Anterior cingulate cortex (tissue), 58 donors: ENCODE measurements at places on chromosomes 6 and 20.

DNA sequence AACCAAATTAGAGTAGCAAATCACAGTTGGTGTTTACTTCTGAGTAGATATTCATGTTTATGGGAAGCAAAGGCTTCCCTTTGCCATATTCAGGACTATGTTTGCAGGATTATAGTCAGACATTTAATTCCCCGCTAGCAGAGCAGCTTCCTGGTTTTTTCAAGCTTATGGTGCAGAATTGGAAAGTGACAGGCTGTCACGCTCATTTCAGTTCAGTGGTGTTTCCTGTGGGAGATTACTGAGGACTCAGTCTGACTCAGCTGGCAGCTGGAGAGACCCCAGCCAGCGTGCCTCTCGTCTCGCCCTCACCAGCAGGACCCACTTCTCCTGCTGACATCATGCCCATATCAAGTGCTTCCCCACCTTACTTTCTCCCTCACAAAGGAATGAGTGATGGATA is 85.1 kb downstream of the LYRM2 start:
- no peak for DNase-seq

- no peak for DNase-seq
Observed at GRCh38 chr6:149470948-149471347, 13.9 kb downstream of the ZC3H12D start.

GRCh38 chr20:40262219-40262618 is 426.8 kb downstream of the MAFB start:
- DNase-seq: no peak

DNA sequence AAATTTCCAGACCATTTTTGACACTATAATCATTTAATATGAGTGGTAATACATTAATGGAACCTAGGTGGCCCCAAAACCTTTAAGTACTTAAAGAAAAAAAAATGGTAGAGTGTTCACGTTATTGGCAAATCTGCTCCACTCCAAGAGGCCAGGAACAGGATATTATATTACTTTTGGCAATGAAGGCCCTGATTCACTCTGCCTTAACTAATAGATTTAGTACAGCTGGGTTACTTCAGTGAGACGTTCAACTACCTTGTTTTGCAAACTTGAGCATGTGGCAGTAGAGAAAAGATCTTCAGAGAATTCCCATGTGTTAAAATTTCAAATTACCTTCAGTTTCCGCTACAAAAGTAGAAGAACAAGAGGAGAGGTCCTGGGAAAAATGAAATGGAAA is 12.8 kb downstream of the ADNP start:
- DNase-seq: no peak

GRCh38 chr6:87832025-87832825 is 130.2 kb upstream of the AKIRIN2 start:
- no peak for DNase-seq

DNA sequence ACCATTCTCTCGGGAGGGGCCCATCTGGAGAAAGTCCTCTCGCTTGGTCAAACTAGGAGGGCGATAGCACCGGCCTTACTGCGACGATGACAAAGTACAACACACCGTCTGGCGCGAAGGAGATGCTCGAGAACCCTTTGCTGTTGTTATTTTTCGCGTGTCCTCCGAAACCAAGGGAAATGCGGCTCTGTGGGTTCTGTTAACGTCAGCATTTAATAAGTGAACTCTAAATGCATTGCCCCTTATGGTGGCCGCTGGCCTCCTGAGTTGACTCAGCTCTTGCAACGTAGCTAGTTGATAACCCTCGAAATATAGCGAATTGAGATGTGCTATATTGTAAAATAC is 577 bp upstream of the SCAND1 start:
- DNase-seq: no peak

- no peak for DNase-seq
Observed at GRCh38 chr6:168120390-168121302, 41.6 kb upstream of the FRMD1 start.

GRCh38 chr20:44932916-44933315 is 23.1 kb downstream of the PABPC1L start:
- no peak for DNase-seq

- no peak for DNase-seq
Observed at GRCh38 chr6:12479881-12480280, 189.7 kb downstream of the EDN1 start.

DNA sequence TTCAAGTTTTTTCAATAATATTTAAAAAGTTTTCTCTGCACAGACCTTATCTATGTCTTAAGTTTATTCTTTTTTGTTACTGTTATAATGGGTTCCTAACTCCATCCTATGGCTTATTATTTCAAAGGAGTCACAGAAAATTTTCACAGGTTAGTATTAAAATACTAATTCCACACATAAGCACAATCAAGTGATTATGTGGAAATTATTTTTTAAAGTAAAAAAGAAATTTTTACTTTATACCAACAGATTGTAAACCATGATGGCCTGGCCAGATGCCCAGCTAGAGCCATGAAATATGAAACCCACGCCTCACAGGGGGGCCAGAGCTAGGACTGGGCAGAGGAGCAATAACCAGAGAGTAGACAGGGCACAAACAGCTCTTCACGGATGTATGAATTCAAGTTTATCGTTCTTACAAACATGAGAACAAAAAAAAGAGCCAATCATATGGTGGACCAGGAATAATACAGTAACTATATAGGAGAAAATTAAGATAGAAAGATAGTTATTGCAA is 34.0 kb downstream of the NUDT3 start:
- no peak for DNase-seq

DNA sequence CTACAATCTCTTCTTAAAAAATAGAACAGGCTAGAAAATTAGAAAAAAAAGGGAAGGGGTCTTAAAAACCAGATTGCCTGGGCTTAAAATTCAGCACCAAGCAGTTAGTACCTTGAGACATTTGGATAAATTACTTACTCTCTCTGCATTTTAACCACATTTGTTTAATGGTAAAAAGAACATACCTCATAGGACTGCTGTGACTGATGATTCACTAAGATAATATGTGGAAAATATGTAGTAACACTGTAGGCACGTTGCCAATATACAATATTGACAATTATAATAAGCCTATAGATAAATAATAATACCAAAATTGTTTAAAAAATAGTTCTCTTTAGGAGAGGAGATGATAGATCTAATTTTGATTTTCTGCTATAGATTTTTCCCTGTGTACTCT is 750.4 kb downstream of the TENT5A start:
- no peak for DNase-seq

GRCh38 chr6:36428911-36429310 is 13.7 kb downstream of the PXT1 start:
- no peak for DNase-seq

DNA sequence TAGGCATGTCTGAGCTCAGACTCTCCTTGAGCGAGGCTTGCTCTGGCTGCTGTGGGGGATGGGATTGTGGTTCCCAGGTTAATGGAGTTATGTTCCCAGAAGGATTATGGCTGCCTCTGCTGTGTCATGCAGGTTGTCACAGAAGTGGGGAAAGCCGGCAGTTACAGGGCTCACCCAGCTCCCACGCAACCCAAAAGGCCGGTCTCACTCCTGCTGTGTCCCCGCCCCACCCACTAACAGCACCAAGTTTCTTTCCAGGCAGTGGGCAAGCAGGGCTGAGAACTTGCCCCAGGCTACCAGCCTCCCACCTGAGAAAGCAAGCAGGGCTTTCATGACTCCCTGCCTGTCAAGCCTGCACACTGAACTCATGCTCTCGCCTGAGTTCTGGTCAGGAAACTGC is 750.5 kb downstream of the FRK start:
- DNase-seq: no peak

DNA sequence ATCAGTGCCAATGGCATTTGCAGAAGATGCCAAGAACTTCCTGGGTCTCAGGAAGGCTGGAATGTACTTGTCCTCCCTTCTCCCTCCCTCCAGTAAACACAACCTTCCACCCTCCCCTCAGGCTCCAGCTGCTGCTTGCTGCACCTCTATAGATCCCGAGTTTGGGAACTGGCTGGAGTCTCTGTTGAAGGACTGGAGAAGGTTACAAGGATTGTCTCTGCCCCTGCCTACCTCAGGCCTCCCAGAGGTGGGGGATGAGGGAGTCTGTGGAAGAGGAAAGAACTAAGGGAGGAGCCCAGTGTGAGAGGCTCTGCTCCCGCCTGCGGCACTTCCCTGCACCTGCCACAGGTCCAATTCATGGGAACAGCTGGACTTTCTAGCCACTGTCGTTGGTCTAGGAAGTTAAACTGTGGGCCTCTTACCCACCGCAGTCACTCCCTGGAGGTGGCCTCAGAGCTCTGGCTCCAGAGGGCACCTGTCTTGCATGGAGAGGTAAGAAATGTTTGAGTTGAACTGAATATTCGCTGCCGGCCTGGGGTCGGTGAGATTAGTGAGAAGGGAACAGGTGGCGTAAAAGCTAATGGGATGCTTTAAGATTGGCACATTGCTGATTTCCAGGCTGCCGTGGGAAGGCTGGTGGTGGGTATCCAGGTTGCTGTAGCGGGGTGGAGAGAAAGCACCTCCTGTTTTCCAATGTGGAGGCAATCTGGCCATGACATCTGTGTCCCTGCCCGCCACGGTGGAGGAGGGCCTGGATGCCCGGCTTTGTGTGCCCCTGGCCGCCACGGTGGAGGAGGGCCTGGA is 54.3 kb downstream of the PPP1R14C start:
- DNase-seq: no peak

DNA sequence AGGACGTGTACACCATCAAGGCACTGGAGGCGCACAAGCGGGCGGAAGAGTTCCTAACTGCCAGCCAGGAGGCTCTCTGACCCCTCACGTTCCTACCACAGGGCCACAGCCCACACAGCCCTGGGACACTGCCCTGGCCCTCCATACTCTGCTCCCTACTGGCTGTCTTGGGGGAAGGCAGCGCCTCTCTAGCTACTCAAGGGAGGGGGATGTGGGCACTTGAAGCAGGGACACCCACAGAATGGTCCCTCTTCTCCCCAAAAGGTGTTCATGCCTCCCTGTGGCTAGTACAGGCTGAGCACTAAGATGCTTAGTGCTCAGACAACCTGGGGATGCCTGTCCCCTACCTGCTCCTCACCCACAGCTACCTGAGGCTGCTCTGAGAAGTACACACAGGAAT is 2.5 kb downstream of the MEA1 start:
- DNase-seq: no peak

DNA sequence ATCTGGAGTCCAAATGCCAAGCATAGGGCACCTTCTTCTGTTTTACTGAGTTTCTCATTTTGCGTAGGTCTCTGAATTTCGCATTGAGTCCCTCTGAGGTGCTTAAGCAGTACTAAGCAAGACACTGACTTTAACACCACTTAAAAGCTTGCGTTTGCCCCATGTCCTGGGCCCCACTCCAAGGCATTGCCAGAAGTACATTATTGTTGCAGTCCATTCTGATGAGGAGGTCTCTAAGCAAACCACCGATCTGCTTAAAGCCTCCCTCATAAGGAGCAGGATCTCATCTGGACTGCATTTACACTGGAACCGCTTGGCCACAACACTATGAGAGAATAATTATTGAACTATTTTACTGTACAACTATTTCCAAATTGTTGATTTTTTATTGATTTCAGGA is 16.3 kb downstream of the BMP2 start:
- no peak for DNase-seq

GRCh38 chr20:33773412-33774089 is 37.6 kb upstream of the CHMP4B start:
- DNase-seq: no peak

DNA sequence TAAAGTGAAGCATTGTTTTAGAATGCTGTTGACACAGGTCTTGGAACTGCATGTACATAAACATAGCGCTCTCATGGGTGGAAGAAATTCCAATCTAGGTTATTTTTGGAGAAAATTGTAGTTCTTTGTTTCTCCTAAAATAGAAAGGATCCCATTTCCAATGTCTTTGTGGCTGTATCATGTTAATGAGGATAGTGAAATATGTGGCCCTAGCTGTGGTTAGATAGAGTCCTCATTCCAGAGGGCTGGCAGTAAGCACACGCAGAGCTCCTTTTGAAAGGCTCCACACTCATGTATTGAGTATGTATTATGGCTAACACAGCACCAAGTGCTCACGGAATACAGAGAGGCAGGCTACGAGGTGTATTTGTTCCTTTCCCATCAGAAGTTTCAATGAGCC is 60.9 kb downstream of the SNRNP48 start:
- no peak for DNase-seq

- DNase-seq: no peak
Observed at GRCh38 chr6:137787016-137787415, 80.0 kb upstream of the TNFAIP3 start.

GRCh38 chr6:115896538-115897129 is 164.1 kb downstream of the FRK start:
- DNase-seq: no peak

DNA sequence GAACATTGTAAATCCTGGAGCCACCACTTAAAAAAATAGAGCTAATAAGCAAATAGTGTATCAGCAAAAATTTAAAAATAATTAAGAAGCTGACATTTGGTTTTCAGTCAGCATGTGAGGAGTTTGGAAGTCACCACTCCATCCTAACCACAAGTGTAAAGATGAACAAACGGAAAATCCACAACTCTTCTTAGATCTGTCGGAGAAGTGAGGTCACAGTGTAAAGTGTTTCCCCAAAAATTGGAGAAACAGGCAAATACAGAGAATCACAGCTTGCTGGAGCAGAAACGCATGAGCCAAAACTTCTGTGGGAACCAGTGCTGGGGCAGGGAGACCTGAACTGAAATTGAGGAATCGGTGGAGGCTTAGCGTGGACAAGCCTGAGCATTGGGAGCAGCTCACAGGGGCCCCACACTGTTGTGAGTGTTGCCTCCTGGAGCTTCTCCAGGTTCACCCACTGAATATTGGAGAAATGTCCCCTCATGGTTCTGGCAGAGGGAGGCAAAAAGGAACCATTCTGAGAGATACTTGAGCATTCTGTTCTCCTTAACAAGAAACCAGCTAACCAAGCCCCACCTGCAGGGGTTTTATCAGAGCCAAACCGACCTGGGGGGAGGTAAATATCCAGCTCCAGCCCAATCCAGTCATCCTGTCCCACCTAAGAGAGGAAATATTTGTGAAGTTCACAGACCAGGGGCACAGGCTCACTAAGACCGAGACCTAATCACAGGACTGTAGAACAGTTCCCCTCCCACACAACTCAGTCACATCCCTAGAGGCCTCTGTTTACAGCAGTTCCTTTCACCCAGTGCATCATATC is 192.0 kb downstream of the ERMARD start:
- DNase-seq: no peak

DNA sequence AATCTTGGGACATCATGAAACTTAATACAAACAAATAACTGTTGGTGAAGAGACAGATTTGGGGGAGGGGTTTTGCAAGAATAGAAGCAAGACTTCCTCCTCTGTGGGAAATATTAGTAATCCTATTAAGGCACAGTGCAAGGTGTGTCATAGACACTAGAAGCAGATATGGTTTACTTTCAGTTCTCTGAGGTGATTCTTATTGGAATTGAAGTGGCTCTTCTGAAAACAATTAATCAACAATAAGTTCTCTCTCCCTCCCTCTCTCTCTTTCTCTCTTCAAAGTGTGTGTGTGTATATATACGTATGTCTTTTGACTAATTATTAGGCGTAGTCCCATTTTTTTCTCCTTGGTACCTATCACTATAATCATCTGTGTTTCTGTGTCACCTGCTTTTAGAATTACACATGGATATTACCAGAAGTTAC is 99.8 kb downstream of the HIVEP2 start:
- DNase-seq: no peak

DNA sequence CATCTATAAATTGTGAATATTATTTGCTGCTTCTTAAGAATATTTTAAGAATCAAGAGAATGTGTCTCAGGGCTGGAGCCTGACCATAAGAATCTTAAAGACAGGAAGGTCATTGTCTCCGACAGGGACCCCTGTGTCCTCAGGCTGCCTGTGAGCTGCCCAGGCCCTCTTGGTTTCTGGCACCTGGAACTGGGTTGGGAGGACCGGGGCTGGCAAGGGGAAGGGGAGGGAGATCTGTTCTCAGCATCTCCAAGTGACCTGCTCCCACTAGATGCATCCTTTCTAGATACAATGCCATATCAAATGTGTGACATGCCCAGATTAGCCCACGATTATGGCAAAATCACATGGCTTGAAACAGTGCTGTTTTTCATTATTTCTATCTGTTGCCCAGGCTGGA is 110.5 kb downstream of the SCML4 start:
- no peak for DNase-seq
